ENCODE measurements at places on chromosomes 7 and 10.
A peak's percentile ranks its signal among the peaks of the same experiment; 100 is the strongest.

DNA sequence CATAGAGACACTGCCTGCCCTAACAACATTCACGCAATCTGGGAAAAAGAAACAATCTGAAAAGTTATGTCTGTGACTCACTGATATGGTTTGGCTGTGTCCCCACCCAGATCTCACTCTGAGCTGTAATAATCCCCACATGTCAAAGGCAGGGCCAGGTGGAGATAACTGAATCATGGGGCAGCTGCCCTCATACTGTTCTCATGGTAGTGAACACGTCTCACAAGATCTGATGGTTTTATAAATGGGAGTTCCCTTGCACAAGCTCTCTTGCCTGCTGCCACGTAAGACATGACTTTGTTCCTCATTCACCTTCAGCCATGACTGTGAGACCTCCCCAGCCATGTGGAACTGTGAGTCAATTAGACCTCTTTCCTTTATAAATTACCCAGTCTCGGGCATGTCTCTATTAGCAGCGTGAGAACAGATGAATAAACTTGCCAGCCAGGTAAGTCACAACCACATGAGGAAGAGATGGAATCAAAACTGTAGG is 341.5 kb upstream of the AOAH start:
- DNase-seq, result no peak

DNA sequence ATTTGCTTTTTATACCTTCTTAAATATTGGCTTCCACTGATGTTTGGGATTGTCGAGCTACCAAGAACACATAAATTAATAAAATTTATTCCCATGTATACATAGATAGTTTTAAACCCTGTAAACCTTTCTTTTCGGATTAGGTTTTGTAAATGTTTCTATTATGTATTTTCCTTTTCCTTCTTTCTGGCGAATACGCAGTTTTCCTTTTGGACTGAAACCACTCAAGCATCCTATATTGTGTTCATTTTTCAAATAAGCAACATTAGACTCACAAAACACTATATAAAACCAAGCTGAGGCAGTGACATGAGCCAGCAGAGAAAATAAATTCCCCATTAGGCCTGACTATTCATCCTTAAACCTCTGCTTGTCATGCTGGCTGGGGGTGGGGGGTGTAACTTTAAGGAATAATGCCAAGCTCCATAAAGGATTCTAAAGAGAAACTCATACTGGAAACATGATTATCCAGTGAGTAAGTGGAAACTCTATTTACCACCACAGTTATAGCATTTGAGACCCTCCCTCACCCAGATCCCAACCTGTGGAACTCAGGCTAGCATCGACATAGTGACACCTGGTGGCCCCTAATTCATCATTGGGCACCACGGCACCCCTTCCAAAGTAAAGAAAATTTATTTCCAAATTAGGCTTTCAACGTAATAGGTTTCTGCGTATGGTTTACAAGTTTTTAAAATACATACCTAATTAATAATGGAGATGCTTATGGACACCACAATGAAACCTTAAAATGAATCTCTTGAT is 86.5 kb upstream of the CELF2 start:
- DNase-seq, result no peak

- DNase-seq, result no peak
Observed at GRCh38 chr10:628386-629045, 61.0 kb downstream of the DIP2C start.

DNA sequence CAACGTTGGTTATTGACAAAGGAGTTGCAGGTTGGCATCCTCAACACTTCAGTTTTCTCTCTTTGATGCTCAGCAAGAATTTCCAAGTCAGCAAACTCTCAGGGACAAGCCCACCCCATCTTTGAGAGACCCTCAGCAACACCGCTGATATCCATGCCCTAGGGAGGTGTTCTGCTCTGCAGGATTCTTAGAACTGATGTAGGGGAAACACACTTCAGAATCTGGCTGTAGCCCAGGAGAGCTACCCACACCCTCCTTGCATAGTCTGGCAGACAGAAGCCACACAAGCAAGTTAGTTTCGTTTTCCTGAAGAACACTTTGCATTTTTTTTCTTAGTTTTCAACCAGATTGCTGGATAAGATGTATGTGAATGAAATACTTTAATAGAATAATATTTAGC is 822 bp downstream of the SAMD9L start:
- DNase-seq, result peak; percentile 62

- no peak for DNase-seq
Observed at GRCh38 chr7:1752111-1752510, 82.0 kb downstream of the ELFN1 start.

DNA sequence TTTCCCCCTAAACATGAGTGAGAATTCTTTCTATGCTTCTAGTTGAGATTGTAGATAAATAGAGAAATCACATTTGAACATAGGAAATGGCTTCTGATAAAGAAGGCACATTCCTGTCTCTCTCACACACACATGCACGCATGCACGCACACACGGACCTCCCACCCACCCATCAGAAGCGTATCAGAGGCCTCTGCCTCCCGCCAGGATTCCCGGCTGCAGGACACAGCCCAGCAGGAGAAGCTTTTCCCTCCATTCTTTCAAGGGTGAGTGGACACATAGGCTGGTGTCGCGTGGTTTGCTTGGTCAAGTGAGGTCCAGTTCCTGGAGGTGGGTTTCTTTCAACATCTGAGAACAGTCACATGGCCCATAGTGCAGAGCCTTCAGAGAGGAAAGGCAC is 34.2 kb downstream of the KLF6 start:
- no peak for DNase-seq

DNA sequence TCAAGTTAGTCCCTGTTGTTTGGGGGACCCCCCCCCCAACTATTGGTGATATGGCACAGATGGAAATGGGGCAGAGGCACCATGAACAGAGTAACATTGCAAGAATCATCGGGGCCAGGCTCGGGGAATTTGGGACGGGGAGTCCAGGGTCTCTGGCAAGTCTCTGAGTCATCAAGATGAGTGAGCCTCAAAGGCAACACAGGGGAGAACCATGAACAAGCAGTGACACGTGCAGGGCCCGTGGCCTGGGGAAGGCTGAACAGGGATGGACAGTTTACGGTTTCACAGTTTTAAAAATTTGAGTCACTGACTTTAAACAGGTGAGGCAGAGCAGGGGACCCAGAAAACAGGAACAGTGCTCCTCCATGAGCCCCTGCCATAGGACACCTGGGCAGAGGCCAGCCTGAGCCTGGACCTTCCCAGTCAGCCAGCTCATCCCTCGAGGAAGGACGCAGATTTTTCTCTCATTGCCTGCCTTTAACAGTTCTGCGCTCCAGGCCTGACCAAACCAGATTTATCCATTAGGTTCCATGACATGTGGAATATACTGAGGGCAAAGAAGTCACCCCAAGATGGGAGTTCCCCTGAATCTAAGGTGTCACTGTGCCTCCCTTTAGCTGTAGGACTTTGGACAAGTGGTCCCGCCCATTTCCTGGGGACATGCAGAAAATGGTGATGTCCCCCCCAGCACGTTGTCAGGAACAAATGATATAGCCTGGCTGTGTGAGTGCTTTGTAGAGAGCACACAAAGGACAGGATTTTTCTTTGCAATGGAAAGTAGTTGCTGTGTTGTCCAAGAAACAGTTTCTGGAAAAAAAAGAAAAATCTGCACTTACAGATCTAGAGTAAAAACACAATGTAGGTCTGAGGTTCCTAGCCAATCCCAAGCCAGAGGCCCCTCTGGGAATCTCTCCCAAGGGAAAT is 23.8 kb downstream of the CHST15 start:
- no peak for DNase-seq

DNA sequence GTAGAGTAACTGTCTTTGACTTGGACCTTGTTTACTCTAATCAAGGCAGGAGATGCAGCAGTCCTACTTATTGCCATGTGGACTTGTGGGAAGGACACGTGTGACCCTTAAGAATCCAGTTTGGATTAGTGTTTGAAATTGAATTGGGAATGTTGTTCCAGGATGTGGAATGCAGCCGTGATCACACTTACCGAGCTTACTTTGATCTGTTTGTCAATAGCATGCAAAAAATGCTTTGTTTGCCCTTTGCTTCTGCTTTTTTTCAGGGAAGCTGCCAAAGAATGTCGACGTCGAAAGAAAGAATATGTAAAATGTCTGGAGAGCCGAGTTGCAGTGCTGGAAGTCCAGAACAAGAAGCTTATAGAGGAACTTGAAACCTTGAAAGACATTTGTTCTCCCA is 84.7 kb downstream of the CREM start:
- no peak for DNase-seq

DNA sequence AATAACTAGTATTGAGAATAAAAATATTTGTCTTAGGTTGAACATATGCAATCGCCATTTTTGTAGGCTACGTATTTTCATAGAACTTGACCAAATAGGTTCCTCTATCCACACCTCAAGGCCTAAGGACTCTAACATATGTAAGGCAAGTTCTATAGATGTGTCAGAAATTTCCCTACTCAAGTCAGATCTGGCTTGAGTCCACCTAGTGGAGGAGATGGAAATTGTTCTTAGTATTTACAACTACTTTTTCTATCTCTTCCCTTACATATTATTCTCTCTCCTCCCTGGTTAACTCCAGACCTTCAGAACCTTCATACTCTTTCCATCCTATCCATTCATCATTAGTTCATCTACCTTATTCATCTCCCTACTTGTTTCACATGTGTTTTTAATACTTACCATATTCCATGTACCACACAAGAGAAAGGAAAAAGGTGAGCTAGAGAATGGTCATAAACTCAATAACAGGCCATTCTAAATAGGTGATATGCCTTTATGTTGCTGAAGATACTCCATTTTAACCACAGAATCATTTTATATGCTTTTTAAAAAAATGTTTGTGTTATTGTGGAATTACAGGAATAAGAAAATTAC is 174.5 kb upstream of the HDAC9 start:
- DNase-seq, result peak; percentile 74

- DNase-seq, result no peak
Observed at GRCh38 chr7:150851492-150852370, 586 bp upstream of the AOC1 start.

DNA sequence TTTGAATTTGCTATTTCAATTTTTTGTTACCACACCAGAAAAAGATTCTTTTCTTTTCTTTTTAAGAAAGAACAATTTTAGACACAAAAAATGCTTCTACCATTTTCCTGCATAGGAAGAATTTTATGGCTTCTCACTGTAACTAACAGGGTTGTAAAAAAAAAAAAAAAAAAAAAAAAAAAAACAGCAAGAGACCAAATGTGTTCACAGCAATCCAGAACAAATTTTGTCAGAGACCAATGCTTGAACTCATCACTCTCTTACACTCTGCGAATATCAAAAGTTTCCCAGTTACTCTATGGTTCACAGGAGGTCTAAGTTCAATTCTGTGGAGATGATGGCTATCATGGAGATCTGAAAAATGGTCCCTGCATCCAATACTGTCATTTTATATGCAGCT is 84.4 kb downstream of the CHCHD3 start:
- DNase-seq, result no peak

GRCh38 chr7:120720317-120720716 is 137.6 kb downstream of the TSPAN12 start:
- DNase-seq, result no peak

DNA sequence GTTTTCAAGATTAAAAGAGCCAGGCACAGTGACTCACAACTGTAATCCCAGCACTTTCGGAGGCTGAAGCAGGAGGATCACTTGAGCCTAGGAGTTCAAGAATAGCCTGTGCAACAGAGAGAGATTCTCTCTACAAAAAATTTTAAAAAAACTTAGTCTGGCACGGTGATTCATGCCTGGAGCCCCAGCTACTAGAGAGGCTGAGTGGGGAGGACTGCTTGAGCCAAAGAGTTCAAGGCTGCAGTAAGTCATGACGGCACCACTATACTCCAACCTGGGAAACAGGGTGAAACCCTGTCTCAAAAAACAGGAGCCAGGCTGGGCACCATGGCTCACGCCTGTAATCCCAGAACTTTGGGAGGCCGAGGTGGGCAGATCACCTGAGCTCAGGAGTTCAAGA is 86.6 kb upstream of the KCTD7 start:
- no peak for DNase-seq

- no peak for DNase-seq
Observed at GRCh38 chr10:87867453-87867852, 4.0 kb downstream of the PTEN start.

DNA sequence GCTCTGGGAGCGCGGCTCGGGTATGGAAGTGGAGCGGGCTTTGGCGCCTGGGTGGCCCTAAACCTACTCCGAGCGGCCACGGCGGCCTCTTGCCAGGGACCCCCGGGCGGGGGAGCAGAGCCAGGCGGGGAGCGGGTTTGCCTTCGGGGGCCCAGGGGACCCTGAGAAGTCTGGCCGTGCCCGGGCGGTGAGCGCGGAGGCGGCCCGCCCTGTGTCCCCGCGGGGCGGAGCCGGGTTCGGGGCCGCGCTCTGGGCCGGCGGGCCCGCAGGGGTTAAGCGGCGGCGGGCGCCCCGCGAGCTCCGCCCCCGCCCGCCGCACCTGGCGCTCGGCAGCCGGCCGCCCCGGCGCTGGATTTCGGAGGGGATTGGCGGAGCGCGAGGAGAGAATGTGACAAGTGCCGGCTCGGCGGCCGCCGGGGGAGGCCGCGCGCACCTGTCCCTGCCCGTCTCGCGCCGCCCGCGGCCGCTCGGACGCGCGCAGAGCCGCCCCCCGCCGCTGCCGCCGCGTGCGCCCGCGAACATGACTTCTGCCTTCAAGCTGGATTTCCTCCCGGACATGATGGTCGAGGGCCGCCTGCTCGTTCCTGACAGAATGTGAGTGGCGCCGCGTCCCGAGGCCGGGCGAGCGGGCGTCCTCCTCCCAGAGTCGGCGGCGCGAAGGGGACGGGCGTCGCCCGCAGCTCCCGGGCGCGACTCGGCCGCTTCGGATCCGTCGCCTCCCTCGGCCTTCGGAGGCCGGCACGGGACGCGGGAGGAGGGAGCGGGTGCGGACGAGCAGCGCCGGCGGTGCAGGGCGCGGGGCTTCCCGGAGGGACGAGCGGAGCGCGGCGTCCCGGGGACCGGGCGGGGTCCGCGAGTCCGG is at the start of gene CELF2:
Gene CELF2, plus strand, starts transcription at position 303 of the 862 bp plus-strand sequence. Its CDS starts 218 bp downstream, at position 521.
- no peak for DNase-seq

DNA sequence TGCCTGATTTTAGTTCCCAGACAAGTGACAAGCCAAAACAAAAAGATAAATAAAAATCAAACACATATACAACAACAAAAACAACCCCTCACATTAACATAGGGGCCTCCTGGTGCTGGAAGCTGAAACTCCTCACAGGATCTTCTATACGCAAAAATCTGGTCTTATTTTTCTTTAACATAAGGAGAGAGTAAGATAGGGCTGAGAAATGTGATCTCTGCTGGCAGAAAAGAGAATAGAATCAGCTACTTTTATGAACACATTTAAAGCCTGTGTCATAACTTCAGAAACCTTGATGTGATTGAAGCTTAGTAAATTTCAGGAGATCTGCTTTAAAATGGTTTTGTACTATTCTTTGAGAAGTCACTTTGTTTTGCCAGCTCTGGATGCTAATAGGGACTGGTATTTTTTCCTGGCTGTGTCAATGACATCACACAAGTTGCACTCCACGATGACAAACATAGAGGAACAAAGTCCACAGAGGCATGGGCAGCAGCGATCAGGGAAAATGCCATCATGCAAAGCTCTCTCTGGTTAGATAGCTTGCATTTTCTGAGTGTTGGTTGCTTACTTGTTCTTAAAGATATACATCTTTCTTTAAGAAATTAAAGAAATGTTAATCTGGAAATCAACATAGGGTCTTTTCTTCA is 176.6 kb upstream of the SP4 start:
- no peak for DNase-seq

GRCh38 chr7:63028376-63029206 is 970.1 kb upstream of the ZNF722 start:
- no peak for DNase-seq

- no peak for DNase-seq
Observed at GRCh38 chr7:155058896-155059295, 11.2 kb upstream of the HTR5A start.
